ENCODE measurements at places on chromosomes 1 and 21. TPM values are rescaled to one million over a fixed set of nuclear protein-coding genes. Genes with fewer than 3 reads are reported as not detected.
A peak's percentile ranks its signal among the peaks of the same experiment; 100 is the strongest.

DNA sequence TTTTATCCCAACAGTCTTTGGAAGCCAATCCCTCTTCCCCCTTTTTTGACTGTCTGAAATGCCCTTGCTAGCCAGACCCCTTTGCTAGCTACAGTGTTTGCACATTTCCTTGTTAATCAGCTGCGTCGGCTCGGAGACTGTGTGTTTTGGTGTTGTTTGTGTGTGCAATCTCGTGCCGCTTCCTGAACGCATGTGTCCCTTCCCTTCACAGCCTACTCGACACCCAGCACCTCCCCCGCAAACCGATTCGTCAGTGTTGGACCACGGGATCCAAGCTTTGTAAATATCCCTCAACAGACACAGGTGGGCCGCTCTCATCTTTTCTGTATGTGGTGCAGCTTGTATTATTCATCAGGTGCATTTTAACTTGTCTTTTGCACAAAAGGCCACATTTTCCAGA is 298.7 kb downstream of the TM2D1 start:
- DNase-seq, result no peak

GRCh38 chr1:106173101-106173500 is 883.4 kb upstream of the PRMT6 start:
- DNase-seq, result no peak

GRCh38 chr1:196317535-196318522 is 290.4 kb downstream of the KCNT2 start:
- no peak for DNase-seq

GRCh38 chr1:150764617-150765101 is 919 bp downstream of the CTSS start:
- peak; percentile 60 for DNase-seq

DNA sequence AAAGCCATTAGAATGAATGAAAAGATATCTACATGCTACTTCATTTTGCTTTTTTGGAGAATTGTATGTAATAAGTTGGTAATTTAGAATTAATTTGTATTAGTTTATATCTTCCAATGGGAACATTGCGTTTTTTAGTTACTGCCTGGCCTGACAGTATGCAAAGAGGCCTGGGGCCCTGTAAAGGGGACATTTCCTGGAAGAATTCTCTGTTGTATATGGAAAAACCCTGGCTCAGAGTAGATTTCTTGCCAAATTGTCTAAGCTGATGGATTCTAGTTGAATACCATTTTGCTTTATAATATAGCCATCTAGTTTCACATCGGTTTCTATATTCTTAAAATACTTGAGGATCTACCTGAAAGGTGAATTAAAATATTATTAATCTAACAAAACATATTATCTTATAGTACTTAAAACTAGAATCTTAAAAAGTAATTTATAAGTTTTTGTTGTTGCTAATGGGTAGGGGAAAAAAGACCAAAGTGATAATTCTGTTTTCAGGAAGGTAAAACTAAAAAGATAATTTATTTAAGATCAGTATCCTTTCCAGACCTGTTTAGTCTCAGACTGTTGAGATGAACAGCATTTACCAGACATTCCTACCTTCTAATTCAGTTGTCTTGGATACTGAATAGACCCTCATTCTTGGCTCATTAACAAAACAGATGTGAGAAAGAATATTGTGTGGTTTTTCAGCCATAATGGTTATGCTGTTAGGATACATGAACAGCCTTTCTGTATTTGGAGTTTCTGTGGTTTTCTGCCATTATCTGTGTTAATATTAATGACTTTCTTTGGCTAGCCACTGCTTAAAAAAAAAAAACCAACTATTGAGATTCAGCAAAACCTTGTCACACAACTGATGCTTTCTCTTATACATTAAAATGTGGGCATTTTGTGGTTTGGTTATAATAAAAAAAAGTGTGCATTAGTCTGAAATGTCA is 4.8 kb downstream of the AGO3 start:
- DNase-seq, result no peak

- DNase-seq, result no peak
Observed at GRCh38 chr1:99648107-99648506, 2.2 kb downstream of the PALMD start.

DNA sequence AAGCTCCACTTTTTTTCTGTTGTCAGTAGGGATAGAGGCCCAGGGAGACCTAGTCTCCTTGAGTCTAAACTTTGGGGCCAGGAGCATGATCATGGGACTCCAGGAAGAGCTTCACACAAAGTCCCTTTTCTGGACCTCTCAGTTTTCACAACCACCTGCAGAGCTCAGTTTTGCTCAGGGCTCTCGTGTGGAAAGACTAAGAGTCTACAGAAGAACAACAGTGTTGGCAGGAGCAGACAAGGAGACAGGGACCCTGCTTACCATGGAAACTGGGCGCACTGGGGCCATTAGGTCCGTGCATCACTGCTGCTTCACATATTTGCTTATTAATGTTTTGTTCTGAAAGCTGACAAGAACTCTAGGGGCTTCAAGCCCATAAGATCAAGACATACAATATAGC is 63.9 kb upstream of the HSD17B7 start:
- DNase-seq, result no peak

- DNase-seq, result no peak
Observed at GRCh38 chr1:33032126-33032869, 4.4 kb downstream of the AK2 start.

- DNase-seq, result peak; percentile 84
Observed at GRCh38 chr1:100441651-100442050, 89.3 kb downstream of the CDC14A start.

- no peak for DNase-seq
Observed at GRCh38 chr1:116253566-116254382, 119.3 kb upstream of the ATP1A1 start.

DNA sequence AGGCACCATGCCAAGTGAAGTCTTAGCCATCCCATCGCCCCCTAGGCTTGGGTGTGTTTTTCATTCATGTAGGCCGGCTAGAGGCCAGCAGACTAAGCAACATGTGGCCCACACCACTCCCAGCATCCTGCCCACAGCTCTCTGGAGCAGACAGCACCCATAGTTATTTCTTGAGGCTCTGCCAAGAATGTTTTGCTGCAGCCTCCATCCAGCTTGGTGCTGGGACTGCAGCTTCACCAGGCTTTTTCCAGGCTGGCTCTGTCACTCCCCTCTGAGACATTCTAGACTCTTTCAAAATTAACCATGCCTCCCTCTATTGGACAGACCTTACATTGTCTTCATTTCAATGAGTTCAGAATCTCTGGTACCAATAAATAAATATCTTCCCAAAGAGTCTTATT is 104.2 kb downstream of the DUSP10 start:
- no peak for DNase-seq

GRCh38 chr21:31203431-31204054 is 140.5 kb downstream of the TIAM1 start:
- DNase-seq, result no peak

- DNase-seq, result no peak
Observed at GRCh38 chr1:40908350-40908749, 46.2 kb upstream of the CITED4 start.

DNA sequence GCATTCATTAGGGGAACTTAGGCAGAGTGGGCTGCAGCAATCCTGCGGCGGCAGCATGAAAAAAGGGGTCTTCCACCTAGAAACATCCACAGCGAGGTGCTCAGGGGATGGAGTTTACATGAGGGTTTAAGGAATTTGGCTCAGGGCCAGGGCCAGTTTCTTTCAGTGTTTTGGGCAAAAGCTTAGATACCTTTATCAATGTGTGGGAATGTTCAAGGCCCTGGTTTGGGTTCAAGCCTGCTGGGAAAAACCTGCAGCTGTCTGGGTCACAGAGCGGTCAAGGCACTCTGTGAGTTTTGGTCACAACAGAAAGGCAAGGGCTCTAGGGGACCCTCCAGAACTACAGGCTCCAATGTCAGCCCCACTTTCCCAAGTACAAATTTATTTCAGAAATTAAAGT is 230.3 kb downstream of the DISC1 start:
- DNase-seq, result no peak

GRCh38 chr21:36699546-36700294 is 805 bp downstream of the SIM2 start:
- DNase-seq, result no peak

- no peak for DNase-seq
Observed at GRCh38 chr1:176066709-176067108, 140.4 kb downstream of the COP1 start.

- no peak for DNase-seq
Observed at GRCh38 chr1:244968471-244968871, 104.1 kb upstream of the HNRNPU start.

DNA sequence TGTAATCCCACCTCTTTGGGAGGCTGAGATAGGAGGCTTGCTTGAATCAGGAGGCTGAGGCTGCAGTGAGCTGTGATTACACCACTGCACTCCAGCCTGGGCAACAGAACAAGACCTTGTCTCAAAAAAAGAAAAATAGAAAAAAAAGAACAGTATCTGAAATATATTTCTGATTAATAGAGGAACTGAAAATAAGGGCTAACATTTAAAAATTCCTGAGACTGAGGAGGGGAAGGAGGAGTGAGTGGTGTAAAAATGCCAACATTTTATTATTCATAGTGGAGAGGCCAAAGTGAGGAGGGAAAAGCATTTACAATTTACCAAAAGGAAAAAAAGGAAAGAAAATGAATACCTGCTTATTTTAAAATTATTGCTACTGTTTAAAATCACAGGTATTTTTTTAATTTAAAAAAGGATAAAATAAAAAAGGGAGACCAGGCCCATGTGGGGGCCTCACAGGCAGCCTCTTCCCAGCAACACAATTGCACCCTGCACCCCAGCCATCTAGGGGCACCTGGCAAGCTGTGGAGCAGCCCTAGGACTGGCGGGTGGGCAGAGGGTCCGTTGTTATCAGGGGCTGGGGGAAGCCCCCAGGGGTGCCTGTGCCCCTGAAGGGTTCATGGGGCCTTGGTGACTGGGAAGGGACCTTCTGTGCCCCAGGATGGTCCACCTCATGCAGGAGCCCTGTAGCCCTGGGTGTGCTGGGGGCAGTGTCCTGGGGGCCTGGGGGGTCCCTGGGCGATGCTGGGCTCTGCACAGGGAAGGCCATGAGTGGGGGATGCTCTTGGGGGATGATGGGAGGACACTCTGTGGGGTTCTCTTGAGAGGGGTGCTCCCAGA is 34.8 kb upstream of the ADARB1 start:
- DNase-seq, result no peak

DNA sequence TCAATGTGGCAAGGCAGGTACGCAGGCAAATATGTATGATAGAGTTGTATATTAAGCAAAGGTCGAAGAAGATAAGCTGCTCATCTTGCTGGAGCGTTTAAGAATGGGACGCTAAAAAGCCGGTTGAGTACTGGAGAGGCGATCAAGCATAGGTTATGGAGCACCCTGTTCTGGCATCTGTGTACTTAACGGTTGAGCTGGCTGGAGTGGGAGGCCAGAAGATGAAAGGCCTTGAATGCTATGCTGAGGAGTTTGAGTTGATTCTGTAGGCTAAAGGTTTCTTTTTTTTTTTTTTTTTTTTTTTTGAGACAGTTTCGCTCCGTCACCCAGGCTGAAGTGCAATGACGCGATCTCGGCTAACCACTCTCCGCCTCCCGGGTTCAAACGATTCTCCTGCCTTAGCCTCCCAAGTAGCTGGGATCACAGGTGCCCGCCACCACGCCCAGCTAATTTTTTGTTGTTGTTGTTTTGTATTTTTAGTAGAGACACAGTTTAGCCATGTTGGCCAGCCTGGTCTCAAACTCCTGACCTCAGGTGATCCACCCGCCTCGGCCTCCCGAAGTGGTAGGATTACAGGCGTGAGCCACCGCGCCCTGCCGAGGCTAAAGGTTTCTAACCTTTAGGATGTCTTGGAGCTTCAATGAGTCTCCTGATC is 850 bp upstream of the KHDC4 start:
- DNase-seq, result no peak

Gene CATSPERE
- 0.14 TPM for total RNA-seq

Gene LCE1C
- not detected for total RNA-seq

Gene FCRLA
- not detected for total RNA-seq

Gene MATN1
- 0.50 TPM for total RNA-seq

Gene EPRS1
- total RNA-seq, result 182 TPM

Gene GJB3
- total RNA-seq, result not detected

Gene PADI2
- total RNA-seq, result not detected

Gene RXFP4
- not detected for total RNA-seq

Gene ALX3
- not detected for total RNA-seq

Gene KCND3
- not detected for total RNA-seq

Gene PTGFRN
- 35.6 TPM for total RNA-seq

Gene MACF1
- 203 TPM for total RNA-seq

Gene OR2L8
- total RNA-seq, result not detected
